ENCODE measurements at places on chromosomes 13 and 19.

DNA sequence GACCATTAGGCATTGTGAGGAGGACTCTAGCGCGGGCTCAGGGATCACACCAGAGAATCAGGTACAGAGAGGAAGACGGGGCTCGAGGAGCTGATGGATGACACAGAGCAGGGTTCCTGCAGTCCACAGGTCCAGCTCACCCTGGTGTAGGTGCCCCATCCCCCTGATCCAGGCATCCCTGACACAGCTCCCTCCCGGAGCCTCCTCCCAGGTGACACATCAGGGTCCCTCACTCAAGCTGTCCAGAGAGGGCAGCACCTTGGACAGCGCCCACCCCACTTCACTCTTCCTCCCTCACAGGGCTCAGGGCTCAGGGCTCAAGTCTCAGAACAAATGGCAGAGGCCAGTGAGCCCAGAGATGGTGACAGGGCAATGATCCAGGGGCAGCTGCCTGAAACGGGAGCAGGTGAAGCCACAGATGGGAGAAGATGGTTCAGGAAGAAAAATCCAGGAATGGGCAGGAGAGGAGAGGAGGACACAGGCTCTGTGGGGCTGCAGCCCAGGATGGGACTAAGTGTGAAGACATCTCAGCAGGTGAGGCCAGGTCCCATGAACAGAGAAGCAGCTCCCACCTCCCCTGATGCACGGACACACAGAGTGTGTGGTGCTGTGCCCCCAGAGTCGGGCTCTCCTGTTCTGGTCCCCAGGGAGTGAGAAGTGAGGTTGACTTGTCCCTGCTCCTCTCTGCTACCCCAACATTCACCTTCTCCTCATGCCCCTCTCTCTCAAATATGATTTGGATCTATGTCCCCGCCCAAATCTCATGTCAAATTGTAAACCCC lies 2.8 kb upstream of the CEACAM5 start:
- no peak for DNase-seq

GRCh38 chr13:32407854-32408253 lies 20.1 kb downstream of the N4BP2L1 start:
- DNase-seq = no peak

- no peak for DNase-seq
Measured at GRCh38 chr19:49855676-49856573, 5.0 kb downstream of the PTOV1 start.

DNA sequence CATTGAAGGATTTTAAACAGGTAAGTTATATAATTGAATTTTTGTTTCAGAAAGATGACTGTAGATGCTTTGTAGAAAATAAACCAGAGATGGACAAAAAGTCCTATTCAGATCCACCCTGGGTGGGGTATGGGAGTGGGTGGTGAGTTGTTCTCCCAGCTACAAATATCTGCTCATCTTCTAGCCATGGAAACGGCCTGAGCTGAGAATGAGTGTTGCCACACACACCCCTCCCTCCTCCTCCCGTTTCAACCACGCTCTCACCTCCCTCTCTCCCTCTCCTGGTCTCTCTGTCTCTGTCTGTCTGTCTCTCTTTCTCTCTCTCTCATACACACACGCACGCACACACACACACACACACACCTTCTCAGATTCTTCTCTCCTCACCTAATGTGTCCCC lies 26.4 kb downstream of the SERTM1 start:
- DNase-seq = no peak

DNA sequence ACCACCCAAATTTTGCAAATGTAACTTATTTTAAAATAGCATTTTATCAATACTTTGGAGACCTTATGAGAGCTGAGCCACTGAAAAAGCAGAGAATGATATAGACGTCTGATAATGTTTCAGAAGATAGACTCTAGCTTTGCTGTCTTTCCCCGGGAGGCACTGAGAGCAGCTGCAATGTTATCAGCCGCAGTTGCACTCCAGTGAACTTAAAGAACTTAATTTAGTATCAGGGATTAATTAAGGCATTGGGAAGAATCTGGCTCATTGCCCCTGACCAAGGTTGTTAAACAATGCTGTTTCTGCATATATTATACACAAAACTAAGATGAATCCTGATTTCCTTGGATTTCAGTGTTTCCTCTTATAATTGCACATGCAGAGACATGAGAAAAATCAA lies 75.7 kb upstream of the SGCG start:
- DNase-seq = no peak

DNA sequence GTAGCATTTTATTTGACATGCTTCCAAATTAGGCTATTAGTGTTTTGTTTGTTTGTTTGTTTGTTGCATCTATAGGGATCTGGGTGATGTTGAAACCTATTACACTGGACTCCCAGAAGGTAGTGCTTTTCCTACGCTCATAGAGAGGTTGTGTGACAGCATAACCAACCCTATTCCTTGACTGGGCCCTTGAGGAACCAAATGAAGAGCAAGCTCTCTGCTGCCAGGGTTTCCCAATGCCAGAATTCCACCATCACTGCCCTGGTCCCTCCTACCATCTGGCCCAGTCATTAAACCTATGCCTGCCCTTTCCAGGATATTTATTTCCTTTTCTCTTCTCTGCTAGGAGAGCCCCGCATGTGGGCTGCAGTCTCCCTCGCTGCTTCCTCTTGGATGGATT lies 210.6 kb downstream of the IRS2 start:
- no peak for DNase-seq

DNA sequence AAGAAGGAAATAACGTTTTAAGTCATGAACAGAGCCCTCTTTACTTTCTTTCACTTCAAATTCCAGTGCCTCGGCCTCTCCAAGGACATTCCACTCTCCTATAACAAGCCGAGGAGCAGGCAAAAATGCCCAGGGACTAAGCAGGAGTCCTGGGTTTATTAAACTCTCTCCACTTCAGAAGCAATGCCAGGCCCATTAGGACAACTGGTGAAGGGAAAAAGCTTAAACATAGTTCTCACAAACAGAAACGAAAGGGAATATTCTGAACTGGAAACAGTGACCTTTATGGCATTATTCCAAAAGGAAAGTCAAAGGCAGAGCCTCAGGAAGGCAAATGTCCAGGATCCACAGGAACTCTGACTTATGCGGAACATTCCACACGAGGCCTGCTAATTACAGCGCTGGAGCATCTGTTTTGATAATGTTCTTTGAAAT lies 30.9 kb upstream of the MED4 start:
- no peak for DNase-seq

- peak; percentile 8 for DNase-seq
Measured at GRCh38 chr19:1624458-1624857, 19.2 kb upstream of the UQCR11 start.

- DNase-seq = no peak
Measured at GRCh38 chr13:24207841-24208667, 47.5 kb downstream of the SPATA13 start.

DNA sequence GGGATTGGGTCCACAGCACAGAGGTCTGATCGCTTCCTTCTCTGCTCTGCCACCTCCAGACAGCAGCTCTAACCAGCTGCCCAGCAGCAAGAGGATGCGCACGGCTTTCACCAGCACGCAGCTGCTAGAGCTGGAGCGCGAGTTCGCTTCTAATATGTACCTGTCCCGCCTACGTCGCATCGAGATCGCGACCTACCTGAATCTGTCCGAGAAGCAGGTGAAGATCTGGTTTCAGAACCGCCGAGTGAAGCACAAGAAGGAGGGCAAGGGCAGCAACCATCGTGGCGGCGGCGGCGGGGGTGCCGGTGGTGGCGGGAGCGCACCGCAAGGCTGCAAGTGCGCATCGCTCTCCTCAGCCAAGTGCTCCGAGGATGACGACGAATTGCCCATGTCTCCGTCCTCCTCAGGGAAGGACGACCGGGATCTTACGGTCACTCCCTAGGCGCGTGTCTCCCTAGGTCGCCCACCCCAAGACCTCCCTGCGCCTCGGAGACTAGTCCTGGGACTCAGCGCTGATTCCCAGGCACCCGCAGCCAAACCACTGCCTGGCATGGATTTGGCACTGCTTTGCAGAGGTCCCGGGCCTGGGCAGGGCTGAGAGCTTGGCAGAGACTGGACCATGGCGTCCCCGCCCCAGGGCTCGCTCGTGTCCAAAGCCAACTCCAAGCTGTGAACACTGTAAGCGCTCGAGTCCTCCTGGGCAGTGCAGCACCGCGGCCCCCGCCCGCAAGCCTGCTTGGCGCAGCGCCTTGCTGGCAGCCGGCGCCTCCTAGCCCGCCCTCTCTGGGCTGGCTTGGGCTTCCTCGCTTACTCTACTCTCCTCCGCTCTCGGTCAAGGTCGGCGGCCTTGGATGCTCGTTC lies 1.5 kb downstream of the GSX1 start:
- no peak for DNase-seq
